ENCODE measurements at places on chromosomes 3 and 15. TPM values are rescaled to one million over a fixed set of nuclear protein-coding genes. Genes with fewer than 3 reads are reported as not detected.

GRCh38 chr3:124053871-124054270 lies 61.9 kb upstream of the ROPN1 start:
- no peak for DNase-seq

DNA sequence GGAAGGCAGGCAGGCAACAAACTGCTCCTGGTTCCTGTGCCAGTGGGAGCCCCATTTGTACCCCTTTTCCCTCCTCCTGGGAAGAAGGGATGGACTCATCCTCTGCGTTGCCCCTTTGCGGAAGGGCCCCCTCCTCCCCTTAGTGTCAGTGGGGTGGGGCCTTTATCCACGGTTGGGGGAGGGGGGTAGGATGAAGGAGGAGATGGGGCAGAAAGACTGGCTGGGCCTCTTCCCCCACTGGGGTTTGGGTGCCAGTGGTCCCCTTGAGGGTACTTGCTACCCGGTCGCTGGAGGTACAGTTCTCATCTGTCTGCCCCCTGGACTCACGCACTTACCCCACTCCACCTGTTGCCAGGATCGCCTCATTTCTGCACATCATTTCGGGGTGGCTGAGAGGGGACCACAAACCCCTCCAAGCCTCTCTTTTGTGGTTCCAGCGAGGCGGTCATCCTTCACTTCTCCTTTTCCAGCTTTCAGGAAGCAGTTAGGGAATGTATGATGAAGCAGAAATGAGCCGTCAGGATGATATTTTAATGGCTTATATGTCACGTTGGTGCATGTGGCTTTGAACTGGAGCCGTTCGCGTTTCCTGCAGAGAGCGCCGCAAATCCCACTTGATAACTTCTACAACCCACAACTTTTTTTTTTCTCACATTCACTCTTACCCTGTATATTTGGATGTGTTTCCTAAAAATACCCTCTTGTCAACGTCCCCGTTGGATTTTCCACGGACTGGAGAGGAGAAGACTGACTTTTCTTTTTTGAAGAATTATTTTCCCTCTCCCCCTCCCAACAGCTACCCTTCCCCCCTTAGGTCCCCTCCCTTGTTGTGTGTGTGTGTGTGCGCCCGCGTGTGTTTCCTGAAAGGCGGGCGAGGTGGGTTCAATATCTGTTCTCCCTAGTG lies at the start of gene ZIC4:
TSS of gene ZIC4 (minus strand) at position 516 of the 904 bp plus-strand sequence. CDS start 3,746 bp downstream, outside the sequence.
- DNase-seq: no peak

GRCh38 chr3:171636666-171637065 lies 173.6 kb downstream of the PLD1 start:
- DNase-seq: no peak

DNA sequence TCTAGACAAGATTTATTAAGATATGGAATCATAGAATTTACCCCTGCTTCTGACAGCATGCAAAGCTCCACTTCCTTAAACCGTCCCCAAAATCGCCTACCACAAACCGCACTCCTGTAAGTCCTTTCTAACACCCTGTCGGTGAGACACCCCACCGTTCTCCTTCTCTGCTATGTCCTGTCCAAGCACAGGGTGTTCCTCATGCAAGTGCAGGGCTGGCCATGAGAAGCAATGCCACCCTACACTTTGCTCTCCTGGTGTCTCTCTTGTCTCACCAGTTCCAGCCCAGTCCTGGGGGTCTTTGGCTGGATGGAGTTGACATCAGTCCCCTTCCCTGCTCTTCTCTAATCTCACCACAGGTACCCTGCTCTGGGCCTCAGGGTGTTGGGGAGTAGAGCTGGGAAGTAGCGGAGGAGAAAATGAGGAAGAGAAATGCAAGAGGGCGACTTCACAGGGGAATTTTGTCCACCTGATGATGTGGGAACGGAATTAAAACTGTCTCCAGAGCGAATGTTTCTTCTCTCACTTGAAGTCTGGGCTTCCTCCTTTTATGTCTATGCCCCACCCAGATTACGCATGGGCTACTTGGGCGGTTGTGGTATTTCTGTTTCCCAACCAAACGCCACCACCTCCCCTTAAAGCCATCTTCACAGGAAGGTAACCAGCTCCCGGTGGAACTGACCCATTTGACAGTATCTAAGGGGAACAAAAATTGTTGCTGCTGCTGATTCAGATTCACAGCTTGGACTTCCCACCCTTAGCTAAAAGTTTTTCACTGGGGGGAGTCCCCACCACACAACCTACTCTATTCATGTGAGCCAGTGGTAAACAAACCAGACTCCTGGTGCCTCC lies 49.9 kb downstream of the CASR start:
- no peak for DNase-seq

DNA sequence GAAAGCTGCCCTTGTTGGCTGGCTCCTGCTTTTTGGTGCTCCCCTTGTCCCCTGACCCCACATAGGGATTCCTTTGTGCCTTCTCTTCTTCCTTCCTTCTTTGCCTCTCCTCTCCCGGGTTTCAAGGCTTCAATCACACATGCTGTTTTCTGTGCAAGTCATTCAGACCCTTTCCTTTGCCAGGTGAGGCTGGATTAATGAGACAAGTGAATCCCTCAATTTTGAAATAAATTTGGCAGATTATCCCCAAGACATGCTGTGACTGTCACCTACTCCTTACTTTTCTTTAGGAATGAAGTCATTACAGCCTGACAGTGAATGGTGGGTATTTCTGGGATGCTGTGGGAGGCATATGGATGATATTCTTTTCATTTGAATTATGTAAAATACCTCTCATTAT lies 259.0 kb upstream of the RGMA start:
- no peak for DNase-seq

CIB2 gene
- polyA plus RNA-seq: 26.7 TPM

CILP gene
- 0.09 TPM for polyA plus RNA-seq

GALNT15 gene
- polyA plus RNA-seq: not detected

RLBP1 gene
- polyA plus RNA-seq: not detected

NMD3 gene
- 62.0 TPM for polyA plus RNA-seq
